ENCODE measurements at places on chromosomes 1 and 21. TPM values are rescaled to one million over a fixed set of nuclear protein-coding genes. Genes with fewer than 3 reads are reported as not detected.

The LEFTY1 gene
- not detected for total RNA-seq

The CCDC190 gene
- total RNA-seq: not detected

The TIAM1 gene
- total RNA-seq: 2.7 TPM

The ATP1A4 gene
- not detected for total RNA-seq

The MTOR gene
- 15.6 TPM for total RNA-seq

The TAL1 gene
- not detected for total RNA-seq

The CHI3L1 gene
- not detected for total RNA-seq

The HOOK1 gene
- not detected for total RNA-seq

The TSPEAR gene
- total RNA-seq: not detected

The TRIM67 gene
- not detected for total RNA-seq

The PDE4B gene
- total RNA-seq: 3.7 TPM

The FALEC gene
- not detected for total RNA-seq

The FAM177B gene
- total RNA-seq: not detected

The NTMT2 gene
- total RNA-seq: not detected

The FCRL5 gene
- total RNA-seq: not detected

The HUNK gene
- not detected for total RNA-seq

The C1orf115 gene
- total RNA-seq: 5.2 TPM

The DCDC2B gene
- not detected for total RNA-seq

The CD52 gene
- not detected for total RNA-seq

The TP73 gene
- total RNA-seq: 0.16 TPM

The FMO3 gene
- total RNA-seq: 0.26 TPM

The PRAMEF8 gene
- total RNA-seq: not detected

The XCL2 gene
- total RNA-seq: not detected

The NR5A2 gene
- total RNA-seq: 4.7 TPM

The CFAP74 gene
- not detected for total RNA-seq

The RIPPLY3 gene
- total RNA-seq: not detected

The USH2A gene
- total RNA-seq: not detected

The NAV1 gene
- total RNA-seq: 56.2 TPM

The AMIGO1 gene
- 0.78 TPM for total RNA-seq

The CLIC4 gene
- 321 TPM for total RNA-seq

The REN gene
- not detected for total RNA-seq

The KDF1 gene
- not detected for total RNA-seq

The SPATA21 gene
- not detected for total RNA-seq

The CNIH3 gene
- total RNA-seq: 7.6 TPM

The SV2A gene
- 26.8 TPM for total RNA-seq

The TMEM269 gene
- not detected for total RNA-seq

The GJC2 gene
- 4.6 TPM for total RNA-seq

The MANEAL gene
- total RNA-seq: not detected

The ESRRG gene
- total RNA-seq: 0.65 TPM

The SELL gene
- 0.26 TPM for total RNA-seq

The RNF2 gene
- total RNA-seq: 17.8 TPM

The MAP10 gene
- total RNA-seq: 1.2 TPM

The LCE1F gene
- not detected for total RNA-seq

The GPX7 gene
- 55.5 TPM for total RNA-seq

The PDE9A gene
- 6.9 TPM for total RNA-seq

The TFF2 gene
- not detected for total RNA-seq

The WNT4 gene
- not detected for total RNA-seq

The SCCPDH gene
- total RNA-seq: 26.8 TPM

The CRNN gene
- total RNA-seq: not detected

The S100A13 gene
- total RNA-seq: 367 TPM

The AQP10 gene
- total RNA-seq: under 0.01 TPM

Data from epithelial cell of alveolus of lung (primary cell).